ENCODE measurements at places on chromosomes 11 and 22.

GRCh38 chr11:47987781-47988180 lies 7.4 kb downstream of the PTPRJ start:
- DNase-seq = no peak

GRCh38 chr11:78202733-78203167 lies 14.0 kb downstream of the USP35 start:
- no peak for DNase-seq

DNA sequence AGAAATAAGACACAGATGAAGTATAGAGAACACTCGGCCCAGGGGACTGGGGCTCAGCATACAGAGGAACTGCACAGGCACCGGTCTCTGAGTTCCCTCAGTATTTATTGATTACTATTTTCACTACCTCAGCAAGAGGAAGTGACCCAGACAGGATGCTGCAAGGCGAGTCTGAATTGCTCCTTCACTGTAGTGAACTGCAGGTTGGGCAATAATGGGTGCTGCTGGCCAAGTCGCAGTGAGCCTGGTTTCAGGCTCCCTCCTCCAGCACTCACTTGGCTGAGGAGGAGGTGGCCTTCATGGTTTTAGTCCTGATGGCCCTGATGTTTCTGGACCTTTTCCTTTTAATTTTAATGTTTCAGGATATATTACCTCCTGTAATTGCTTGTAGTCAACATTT lies 10.4 kb downstream of the OR52K2 start:
- DNase-seq = no peak

GRCh38 chr11:10532526-10532925 lies 8.5 kb downstream of the RNF141 start:
- DNase-seq = no peak

- DNase-seq = no peak
Measured at GRCh38 chr22:35863432-35863831, 145.8 kb downstream of the APOL5 start.

DNA sequence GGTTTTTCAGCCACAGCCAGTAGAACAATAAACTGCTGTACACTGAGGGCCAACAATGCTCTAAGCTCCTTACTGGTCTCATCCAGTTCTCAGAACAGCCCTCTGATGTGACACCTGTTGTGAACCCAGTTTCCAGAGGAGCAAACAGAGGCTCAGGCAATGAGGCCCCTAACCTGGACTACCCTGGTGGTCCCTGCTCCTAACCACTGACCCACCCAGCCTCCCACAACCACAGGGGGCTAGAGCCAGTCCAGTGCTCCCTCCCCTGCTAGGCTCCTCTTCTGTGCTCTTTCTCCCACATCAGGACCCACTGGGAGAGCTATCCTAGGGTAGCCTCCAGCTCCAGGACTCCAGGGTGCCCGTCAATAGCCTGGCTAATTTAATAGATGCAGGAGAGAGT lies 4.1 kb upstream of the SMARCB1 start:
- DNase-seq = no peak

GRCh38 chr11:86021377-86021776 lies 47.5 kb downstream of the PICALM start:
- no peak for DNase-seq

- no peak for DNase-seq
Measured at GRCh38 chr11:844693-845644, 2.3 kb downstream of the TSPAN4 start.

DNA sequence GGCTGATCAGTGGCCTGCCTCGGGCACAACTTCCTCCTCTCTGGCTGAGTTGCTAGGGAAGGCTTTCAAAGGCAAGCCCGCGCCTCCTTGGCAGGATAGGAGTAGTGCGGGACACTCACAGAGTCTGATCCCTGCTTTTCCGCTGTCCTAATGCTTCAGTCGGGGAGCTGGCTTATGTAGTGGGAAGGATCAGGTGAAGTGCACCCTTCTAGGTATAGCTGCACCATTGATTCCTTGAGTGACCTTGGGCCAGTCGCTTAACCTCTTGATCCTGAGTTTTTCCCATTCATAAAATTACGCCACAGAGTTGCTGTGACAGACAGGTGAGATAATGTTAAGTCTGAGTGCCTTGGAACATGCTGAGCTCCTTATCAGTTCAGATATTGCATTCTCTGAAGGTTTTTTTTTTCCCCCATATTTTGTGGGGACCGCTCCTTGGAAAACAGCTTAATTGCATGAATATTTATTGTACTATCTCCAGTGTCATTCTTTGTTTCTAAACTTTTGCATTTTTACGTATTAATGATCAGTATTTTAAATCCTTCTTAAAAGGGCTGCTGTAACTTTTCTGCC lies 961 bp downstream of the IPO7 start:
- no peak for DNase-seq

- DNase-seq = no peak
Measured at GRCh38 chr11:14189874-14190273, 169.1 kb downstream of the RRAS2 start.

GRCh38 chr11:122920579-122920978 lies 38.0 kb downstream of the JHY start:
- no peak for DNase-seq

- no peak for DNase-seq
Measured at GRCh38 chr11:118635237-118635591, 27.8 kb downstream of the PHLDB1 start.

All from GOT3 (cell line).